ENCODE measurements at places on chromosomes 1 and 21. TPM values are rescaled to one million over a fixed set of nuclear protein-coding genes. Genes with fewer than 3 reads are reported as not detected.

DNA sequence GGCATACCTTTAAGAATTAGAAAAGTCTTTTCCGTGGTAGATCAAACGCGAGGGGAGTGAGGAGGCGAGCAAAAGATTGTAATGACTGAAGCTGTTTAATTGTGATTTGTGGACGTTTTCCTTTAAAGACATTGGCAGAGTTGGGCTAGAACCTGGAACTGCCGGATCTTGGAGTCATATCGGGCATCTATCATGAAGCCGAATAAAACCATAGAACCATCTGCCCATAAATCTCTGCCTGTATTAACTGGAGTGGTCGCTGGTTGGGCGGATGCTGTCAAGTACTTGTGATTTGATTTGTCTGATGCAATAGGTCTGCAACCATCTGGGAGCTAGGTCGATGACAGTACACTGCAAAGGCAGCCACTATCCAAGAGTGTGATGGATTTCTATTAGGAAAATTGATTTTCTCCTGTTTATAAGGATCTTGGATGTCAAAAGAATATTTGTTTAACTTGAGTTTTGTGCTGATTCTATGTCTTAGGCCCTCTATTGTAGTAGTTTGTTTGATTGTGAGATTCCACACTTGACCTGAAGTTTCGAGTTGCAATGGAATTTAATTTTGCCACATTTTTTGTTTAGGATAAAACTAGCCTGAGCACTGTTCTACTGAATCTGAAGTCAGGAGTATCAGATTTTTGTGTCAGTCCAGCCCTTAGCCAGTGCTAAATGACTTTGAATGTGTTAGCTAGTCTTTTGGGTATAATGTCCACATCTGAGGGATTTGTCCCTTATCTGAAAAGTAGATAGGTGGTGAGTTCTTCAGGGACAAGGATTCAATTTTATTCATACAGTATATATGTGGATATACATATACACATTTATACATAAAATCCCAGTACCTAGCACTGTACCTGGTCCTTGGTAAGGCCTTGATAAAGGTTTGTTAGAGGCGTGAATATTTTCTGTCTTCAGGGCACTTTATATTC lies 1.2 kb downstream of the SARS1 start:
- peak overlapping the region; percentile 90 for H3K4me3 ChIP-seq
- peak overlapping the region; percentile 24 for H3K27ac ChIP-seq

GRCh38 chr1:78229344-78229743 lies 183.6 kb downstream of the GIPC2 start:
- no peak overlapping the region for H3K27ac ChIP-seq
- DNase-seq, result no peak
- H3K27me3 ChIP-seq, result no peaks in the 10 kb centered on the region

DNA sequence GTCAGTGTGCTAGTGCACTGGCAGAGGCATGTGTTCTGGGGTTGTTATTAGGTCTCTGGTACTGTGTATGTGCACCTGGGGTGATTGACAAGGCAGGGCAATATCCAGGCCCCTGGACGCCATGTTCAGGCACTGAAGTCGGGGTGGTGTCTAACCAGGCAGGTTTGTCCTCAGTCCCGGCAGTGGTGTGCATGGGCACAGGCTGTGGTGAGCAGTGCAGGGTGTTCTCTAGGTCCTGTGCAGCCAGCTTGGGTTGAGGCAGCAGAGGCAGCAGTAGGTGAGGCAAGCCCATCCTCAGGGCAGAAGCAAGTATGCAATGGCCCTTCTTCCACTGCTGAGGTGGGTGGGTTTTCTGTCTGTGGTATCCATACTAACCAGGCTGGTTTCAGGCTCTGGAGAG lies 252.3 kb upstream of the LRRC7 start:
- no peak overlapping the region for H3K27ac ChIP-seq
- H3K4me3 ChIP-seq, result no peak overlapping the region
- no peaks in the 10 kb centered on the region for H3K36me3 ChIP-seq

GRCh38 chr1:29532751-29533150 lies 296.4 kb downstream of the PTPRU start:
- peaks cover 7% of the 10 kb centered on the region for H3K27me3 ChIP-seq
- no peak overlapping the region for H3K4me3 ChIP-seq
- H3K27ac ChIP-seq, result no peak overlapping the region
- H3K36me3 ChIP-seq, result no peaks in the 10 kb centered on the region
- H3K4me1 ChIP-seq, result no peaks in the 10 kb centered on the region

DNA sequence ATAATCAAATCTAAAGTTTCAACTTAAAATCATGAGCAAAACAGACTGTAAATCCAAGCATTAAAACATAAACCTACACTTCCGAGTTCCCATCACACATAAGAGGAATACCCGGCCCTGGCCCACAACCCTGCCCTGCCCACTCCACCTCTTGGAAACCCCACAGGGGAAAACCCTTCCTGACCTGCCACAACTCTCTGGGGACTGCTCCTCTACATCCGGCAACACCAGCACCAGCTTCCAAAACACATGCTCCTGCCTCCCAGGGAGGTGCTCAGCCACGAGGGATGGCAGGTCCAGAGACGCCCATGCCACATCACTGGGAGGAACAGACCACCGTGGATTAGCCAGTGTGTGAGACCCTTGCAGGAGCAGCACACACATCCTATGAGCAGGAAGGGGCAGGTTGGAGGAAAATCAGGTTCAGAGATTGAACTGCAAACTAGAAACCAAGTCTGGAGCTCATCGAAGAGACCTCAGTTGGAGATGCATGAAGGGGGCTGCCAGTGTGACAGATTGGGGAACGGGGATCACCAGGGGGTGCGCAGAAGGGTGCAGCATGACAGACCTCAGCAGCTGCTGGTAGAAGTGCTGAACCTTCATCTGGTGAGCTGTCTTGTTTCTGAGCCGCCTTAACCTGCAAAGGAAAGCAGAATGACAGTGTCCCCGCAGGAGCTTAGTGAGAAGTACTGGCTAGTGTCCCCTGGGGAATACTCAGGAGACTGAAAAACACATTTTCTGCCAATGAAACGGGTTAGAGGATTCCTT lies 25.8 kb upstream of the LSS start:
- no peaks in the 10 kb centered on the region for H3K27me3 ChIP-seq
- no peak for DNase-seq
- no peak overlapping the region for H3K27ac ChIP-seq
- no peaks in the 10 kb centered on the region for H3K4me1 ChIP-seq

- no peak overlapping the region for H3K4me3 ChIP-seq
- H3K27me3 ChIP-seq, result no peaks in the 10 kb centered on the region
- H3K27ac ChIP-seq, result no peak overlapping the region
- DNase-seq, result no peak
- H3K36me3 ChIP-seq, result no peaks in the 10 kb centered on the region
- H3K4me1 ChIP-seq, result no peaks in the 10 kb centered on the region
These were observed 30.1 kb upstream of the TGFBR3 start for GRCh38 chr1:91916046-91916445.

The ZNF593OS gene
- not detected for total RNA-seq

The CNR2 gene
- total RNA-seq, result not detected

DNA sequence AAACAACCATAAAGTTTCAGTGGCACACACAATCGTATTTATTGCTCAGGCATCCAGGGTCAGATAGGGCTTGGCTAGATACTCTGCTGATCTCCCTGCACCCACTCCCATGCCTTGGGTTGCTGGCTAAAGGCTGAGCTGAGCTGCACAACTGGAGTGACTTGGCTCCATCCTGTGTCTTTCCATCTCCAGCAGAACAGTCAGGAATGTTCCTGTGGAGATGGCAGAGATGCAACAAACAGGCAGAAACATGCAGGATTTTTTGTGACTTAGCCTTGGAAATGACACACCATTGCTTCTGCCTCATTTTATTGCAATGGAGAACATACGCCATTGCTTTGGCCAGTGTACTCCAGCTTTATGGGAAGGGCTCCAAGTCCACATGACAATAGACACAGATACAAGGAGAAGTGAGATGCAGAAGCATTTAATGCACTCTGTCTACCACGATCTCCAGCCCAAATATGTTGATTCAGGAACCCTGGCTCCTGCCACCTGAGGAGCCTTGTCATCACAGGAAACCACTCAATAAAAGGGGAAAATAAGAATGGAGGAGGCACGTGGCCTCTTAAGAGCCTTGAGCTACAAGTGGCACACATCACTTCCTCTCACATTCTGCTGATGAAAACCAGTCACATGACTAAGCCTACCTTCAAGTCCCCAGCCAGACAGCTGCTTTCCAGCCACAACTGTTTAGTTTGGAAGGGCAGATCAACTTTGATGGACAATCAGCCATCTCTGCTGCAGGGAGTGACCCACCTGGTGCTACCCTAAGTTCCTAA lies 10.1 kb upstream of the GUCA2B start:
- H3K36me3 ChIP-seq, result no peaks in the 10 kb centered on the region
- H3K4me1 ChIP-seq, result no peaks in the 10 kb centered on the region
- H3K27ac ChIP-seq, result no peak overlapping the region
- no peak overlapping the region for H3K4me3 ChIP-seq

The MAP1LC3C gene
- not detected for total RNA-seq

The F3 gene
- total RNA-seq, result 36.0 TPM

DNA sequence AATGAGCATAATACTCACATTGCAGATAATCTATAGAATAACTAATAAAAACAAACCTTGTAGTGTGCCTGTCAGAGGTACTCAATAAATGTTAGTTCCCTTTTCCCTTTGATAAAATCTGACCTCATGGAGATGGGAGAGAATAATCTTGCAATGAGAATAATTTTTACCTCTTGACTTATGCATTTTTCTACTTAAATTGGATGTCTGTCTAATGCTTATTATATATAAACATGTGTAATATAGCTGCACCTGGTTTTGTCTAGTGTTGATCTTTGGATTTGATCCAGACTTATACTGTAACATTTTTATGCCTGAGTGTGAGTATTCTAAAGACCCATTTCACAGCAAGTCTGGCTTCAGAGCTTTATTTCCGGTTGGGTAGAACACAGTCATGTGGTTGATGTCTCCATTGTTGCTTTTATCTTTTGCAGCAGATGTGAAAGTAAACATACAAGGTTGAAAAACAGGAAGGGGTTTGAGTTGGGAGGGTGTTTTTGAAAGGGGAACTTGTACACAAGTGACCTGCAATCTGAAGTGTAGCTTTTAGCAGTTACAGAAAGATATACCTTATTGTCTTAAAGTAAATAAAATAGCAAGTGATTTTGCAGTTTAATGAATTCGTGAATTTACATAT lies 12.4 kb downstream of the EPB41 start:
- peaks cover 31% of the 10 kb centered on the region for H3K4me1 ChIP-seq
- DNase-seq, result no peak

The ARHGEF16 gene
- total RNA-seq, result 0.68 TPM

DNA sequence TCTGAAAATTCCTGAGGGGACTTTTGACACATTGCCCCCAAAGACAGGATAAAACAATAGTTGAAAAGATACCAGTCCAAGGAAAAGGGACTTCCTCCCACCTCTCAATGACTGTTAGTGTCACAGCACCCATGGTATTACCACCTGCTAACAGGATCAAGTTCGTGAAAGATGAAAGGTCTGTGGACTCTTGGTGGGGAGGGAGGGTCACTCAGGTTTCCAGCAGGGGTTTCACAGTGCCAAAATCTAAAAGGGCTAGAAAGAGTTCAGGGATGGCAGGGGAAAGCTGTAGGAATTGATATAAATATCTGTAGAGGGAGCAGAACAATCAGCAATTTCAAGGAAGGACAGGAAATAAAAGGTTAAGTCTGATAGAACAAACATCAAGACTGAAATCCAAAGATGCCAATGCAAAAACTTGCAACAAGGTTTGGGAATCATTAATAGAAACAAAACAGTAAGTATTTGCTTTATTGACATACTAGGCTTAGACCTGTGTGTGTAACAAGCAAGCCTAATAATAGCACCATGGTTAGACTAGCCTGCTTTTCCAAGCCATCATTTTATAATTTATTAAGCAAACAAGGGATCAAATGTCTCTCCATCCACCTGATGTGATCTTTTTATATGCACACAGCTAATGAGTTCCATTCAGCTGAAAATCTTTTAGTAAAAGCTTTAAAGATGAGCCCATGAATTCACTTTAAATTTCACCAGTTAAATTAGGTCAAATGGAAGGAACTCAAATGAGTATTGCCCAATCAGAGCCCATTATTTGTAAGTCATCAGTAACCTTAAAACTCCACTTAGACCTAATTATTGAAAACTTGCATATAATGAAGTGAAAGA lies 3.7 kb downstream of the MCL1 start:
- peak overlapping the region; percentile 92 for H3K4me3 ChIP-seq
- DNase-seq, result no peak
- H3K27me3 ChIP-seq, result no peaks in the 10 kb centered on the region
- peak overlapping the region; percentile 100 for H3K27ac ChIP-seq
- H3K4me1 ChIP-seq, result peaks cover 55% of the 10 kb centered on the region

- no peaks in the 10 kb centered on the region for H3K27me3 ChIP-seq
- no peak overlapping the region for H3K4me3 ChIP-seq
- peaks cover 24% of the 10 kb centered on the region for H3K36me3 ChIP-seq
- no peak overlapping the region for H3K27ac ChIP-seq
- DNase-seq, result no peak
These were observed 28.1 kb downstream of the PLXNA2 start for GRCh38 chr1:208216062-208216461.

- no peak for DNase-seq
- no peaks in the 10 kb centered on the region for H3K36me3 ChIP-seq
These were observed 7.2 kb upstream of the GNG12 start for GRCh38 chr1:67840449-67840848.

DNA sequence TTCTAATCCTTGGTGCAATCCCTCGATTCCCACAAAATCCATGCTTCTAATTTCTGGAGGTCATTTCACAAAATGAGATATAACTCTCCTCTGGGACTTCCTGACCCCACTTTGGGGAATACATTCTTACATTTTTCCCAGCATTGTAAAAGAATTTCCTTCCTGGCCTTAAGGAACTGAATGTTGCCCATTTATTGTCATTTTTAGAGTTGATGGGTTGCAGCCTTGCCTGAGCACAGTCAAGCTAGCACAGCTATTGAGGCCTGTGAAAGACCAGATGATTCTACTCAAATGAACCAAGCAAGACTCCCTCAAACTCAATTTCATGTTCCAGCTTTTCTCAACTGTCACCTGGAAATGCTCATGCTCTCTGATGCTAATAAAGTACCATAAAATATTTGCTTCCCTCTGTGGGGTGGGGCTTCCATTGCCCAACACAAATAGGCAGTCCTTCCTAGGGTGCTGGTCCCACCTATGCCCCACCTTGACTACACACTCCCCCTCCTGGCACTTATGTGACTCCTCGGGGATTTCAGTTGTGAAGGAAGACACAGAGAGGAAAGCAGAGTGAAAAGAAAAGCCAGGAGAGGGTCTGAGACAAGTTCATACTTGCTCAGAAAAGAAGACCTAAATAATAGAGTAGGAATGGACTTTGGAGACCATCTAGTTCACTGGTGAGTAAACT lies 24.0 kb upstream of the CDC7 start:
- H3K36me3 ChIP-seq, result no peaks in the 10 kb centered on the region
- DNase-seq, result peak; percentile 28
- peaks cover 7% of the 10 kb centered on the region for H3K4me1 ChIP-seq
- no peak overlapping the region for H3K4me3 ChIP-seq
- no peaks in the 10 kb centered on the region for H3K27me3 ChIP-seq

The OLFML3 gene
- 9.2 TPM for total RNA-seq

- H3K4me1 ChIP-seq, result peaks cover 10% of the 10 kb centered on the region
- H3K27me3 ChIP-seq, result no peaks in the 10 kb centered on the region
- no peak overlapping the region for H3K4me3 ChIP-seq
- H3K36me3 ChIP-seq, result no peaks in the 10 kb centered on the region
These were observed 34.9 kb upstream of the FMO2 start for GRCh38 chr1:171150156-171150555.

The LRRC3 gene
- total RNA-seq, result 3.2 TPM

All from heart right ventricle (tissue), 16 donors.